ENCODE measurements at places on chromosomes 3 and 15.

GRCh38 chr3:40355410-40355809 lies 31.6 kb upstream of the ENTPD3 start:
- no peak for DNase-seq

DNA sequence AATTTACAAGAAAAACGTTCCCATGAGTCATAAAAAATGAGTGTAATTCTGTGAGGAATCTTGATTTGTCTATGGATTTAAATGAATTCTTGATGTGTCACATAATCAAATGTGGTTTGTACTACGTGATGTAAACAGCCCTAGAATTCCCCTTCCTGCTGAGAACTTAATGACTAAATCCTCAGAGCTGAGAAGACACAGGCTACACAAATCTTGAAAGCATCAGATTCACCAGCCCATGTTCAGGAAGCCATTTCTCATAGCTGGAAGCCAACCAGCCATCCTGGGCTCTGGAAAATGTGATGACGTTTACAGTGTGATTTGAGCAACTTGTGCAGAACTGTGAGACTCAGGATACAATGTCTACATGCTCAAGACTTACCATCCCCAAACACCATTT lies 193.7 kb upstream of the MME start:
- DNase-seq: no peak

GRCh38 chr3:116391296-116392201 lies 53.7 kb downstream of the LSAMP start:
- DNase-seq: no peak

DNA sequence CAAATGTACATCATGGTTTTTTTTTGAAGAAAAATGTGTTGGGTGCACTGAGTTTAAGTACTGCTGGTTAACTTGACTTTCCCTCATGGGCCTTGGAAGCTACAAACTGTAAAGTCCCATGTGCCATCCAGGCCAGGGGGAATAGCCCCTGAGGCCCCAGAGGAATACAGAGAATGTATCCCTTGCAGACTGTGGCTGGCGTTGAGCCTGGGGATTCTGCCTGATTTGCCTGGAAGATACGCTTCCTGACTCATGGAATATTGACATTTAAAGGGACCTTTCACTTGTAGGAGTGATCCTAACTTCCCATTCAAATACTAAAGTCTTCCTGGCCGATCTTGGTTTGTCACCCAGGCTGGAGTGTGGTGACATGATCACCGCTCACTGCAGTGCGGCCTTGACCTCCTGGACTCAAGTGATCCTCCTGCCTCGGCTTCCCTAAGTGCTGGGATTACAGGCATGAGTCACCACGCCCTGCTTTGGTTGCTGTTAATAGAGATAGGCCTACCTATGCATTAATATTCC lies 42.0 kb downstream of the ADAMTSL3 start:
- no peak for DNase-seq

GRCh38 chr3:142694225-142694624 lies 29.6 kb upstream of the TRPC1 start:
- DNase-seq: no peak

GRCh38 chr3:105885256-105885655 lies 16.4 kb upstream of the CBLB start:
- no peak for DNase-seq

DNA sequence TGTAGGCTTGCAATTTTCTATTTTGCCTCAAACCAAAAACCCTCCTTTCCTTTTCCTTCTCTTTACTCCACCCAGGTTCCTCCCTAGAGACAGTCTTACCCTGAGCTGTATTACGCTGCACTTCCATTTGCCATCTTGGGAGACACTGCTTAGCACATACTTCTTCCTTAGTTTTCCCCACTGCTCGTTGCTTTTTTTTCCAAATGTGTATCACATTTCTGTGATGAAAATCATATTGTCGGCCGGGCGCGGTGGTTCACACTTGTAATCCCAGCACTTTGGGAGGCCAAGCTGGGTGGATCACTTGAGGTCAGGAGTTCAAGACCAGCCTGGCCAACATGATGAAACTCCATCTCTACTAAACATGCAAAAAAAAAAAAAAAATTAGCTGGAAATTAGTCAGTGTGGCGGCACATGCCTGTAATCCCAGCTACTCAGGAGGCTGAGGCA lies 29.5 kb downstream of the POPDC2 start:
- DNase-seq: no peak

- no peak for DNase-seq
Measured at GRCh38 chr15:26013981-26014380, 150.9 kb upstream of the ATP10A start.
